T-helper 1 cell (primary cell): ENCODE measurements at places on chromosomes 13 and 19.

DNA sequence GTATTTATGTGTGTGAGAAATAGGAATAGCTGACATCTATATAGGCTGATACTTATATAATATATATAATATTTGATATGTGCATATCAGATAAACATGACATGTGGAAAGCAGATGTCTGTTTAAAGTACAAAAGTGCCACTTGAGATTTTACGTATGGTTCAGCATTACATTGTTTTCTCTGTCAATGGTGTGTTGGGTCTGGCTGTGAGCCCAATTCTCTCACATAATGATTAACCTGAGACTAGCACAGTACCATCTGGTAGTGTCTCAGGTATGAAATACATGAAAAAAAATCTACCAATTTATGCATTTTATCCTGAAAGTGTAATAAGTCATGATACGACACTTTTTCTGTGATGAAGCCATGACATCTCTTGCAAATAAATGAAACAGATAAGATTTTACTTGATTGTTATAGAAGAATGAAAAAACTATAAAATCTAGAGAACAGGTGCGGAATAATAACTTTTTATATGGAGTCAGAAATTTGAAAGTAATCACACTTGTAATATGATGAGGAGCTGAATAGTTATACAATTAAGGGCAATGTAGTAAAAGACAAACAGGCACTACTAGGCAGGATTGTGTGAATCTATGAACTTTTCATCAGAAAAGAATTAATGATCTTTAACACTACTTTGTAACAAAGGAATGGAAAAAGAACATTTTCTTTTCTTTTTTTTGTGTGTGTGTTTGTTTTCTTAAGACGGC is 1405.0 kb downstream of the OLFM4 start:
- no peak for DNase-seq

GRCh38 chr13:30303269-30303668 is 4.1 kb downstream of the KATNAL1 start:
- no peak for DNase-seq

DNA sequence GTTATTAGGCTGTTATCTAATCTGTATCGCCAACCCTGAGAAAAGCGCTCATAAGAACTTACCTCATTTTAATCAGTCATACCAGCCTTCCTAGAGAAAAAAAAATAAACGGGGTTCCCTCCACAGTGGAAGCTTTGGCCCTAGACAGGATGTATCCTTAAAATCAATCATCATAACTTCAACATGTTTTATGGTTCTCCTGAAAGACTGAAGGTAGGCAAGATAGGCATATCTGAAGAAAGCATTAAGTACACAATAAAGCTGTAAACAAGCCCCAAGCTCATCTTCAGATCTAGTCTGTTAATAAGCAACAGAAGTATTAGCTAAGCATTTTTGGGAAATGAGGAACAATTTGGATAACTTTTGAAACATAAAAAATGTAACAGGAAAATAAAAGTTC is 18.7 kb upstream of the SERP2 start:
- DNase-seq = no peak

- DNase-seq = no peak
These were observed 134.0 kb downstream of the USP12 start for GRCh38 chr13:27037571-27037970.

- DNase-seq = no peak
These were observed 23.1 kb downstream of the SIGLEC5 start for GRCh38 chr19:51607077-51607476.

- no peak for DNase-seq
These were observed 4.8 kb upstream of the DPRX start for GRCh38 chr19:53626976-53627375.
